ENCODE measurements at places on chromosomes 1 and 21. TPM values are rescaled to one million over a fixed set of nuclear protein-coding genes. Genes with fewer than 3 reads are reported as not detected.

- DNase-seq, result no peak
Observed at GRCh38 chr1:201734786-201735185, 94.2 kb upstream of the IPO9 start.

GRCh38 chr1:218728898-218729565, 383.9 kb downstream of the TGFB2 start:
- DNase-seq, result no peak

GRCh38 chr1:30444401-30444800, 279.0 kb downstream of the MATN1 start:
- no peak for DNase-seq

- no peak for DNase-seq
Observed at GRCh38 chr1:194084755-194085154, 898.3 kb upstream of the B3GALT2 start.

DNA sequence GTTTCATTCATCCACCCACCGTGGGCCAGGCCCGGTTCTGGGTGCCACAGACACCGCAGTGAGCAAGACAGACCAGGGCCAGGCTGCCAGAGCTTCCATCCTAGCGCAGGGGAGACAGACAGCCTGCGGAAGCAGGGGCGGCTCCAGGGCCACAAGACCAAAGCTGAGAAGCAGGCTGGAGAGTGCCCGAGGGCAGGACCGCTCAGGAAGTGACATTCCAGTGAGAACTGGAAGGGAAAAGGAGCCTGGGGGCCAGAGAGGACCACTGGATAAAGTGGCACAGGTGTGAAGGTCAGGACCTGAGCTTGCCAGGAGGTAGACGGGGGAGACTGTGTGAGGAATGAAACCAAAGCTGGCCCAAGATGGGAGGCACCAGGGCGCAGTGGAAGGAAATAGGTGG, 59.5 kb upstream of the EFHD2 start:
- no peak for DNase-seq

DNA sequence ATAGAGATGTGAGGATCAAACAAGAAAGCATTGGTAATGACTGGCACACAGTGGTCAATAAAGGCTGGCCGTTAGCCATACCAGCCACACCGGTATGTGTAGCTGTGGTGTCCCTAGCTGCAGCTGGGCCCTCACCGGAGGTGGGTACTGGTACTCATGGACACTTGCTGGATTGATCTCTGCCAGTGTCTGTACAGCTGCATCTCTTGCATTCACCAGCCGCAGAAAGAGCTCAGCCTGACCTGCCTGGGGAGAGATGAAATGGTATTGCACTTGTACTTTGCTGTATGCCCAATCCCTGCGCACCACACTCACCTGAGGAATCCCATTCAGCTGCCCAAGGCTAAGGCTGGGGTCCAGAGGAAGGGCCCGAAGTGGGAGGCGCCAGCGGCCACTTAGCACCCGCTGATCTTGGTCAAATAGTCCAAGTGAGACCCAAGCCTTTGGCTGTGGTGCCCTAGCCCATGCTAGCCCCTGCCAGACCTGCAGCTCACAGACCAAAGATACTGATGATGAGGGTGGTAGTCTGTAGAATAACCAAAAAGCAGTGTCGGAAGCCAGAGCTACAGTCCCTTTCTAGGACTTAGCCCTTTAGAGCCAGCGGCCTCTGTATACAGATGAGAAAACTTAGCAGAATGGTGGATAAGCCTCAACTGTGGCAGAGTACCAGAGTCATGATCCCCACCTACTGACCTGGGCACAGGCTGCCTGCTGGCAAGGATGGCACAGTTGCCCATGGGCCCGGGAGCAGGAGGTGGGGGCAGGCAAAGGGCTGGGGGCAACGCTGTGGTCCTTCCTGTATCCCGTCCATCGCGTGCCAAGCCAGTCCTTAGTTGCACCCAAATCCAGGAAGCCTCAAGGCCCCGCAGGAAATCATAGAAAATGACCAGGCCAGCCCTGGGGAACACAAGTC, 3.0 kb downstream of the CCDC17 start:
- DNase-seq, result no peak

- no peak for DNase-seq
Observed at GRCh38 chr1:184635347-184635979, 119.2 kb downstream of the EDEM3 start.

DNA sequence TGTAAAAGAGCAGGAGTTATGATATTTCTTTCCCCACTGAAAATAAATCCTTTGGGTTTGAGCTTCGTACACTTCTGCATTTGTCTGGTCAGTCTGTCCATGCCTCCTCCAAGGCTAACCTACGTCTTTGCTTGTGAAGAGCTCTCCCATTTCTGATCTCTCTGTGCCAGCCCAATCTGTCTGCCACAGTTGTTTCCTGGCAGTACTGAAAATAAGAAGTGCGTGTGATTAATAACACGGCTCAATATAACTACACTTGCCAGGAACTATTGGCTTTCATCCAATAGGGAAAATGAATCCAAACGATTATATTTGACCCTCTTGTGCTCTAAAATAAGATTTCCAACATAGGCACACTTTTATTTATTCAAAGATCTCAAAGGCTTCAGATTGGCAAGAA, 19.2 kb upstream of the COL24A1 start:
- DNase-seq, result no peak

GRCh38 chr1:201538612-201539551, at the start of gene NAV1:
TSS of gene NAV1 (plus strand) at chr1:201539127. CDS start at chr1:201622885, 83,758 bp downstream.
- DNase-seq, result peak; percentile 93

DNA sequence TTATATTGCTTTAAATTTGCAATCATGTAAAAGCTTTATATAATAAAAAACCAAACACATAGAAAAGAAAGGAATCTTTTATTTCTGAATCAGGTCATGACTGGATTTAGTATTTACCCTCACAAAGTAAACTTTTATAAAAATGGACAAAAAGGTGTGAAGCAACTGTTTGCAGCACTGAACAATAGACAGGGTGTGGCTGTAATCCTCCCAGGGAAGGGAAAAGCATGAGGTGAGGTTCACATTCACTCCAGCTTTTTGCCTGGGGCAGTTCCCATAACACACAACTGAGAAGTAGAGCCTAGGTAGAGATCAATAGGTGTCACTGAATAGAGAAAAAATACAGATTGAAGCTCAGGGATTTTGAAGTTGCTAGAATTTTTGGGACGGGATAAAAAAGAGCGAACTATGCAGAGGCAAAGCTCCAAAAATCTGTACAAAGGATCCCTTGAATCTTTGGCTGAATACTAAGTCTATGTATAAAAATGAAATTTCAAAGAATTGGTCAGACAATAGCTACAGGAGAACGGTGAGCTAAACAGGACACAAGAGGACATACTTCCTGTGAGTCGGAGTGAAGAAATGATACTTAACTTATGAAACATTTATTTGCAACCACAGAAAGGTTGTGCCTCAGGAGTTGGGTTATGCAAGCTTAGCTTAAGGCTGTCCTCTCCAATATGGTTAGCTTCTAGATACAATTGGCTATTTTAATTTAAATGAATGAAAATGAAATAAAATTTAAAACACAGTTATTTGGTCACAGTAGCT, 162.0 kb upstream of the ZP4 start:
- DNase-seq, result no peak

GRCh38 chr1:207619871-207620542, 24.9 kb upstream of the CR1L start:
- no peak for DNase-seq

GRCh38 chr1:52633291-52633754, 355 bp downstream of the SHISAL2A start:
- no peak for DNase-seq

- no peak for DNase-seq
Observed at GRCh38 chr1:234214911-234215892, 158.1 kb upstream of the COA6 start.

DNA sequence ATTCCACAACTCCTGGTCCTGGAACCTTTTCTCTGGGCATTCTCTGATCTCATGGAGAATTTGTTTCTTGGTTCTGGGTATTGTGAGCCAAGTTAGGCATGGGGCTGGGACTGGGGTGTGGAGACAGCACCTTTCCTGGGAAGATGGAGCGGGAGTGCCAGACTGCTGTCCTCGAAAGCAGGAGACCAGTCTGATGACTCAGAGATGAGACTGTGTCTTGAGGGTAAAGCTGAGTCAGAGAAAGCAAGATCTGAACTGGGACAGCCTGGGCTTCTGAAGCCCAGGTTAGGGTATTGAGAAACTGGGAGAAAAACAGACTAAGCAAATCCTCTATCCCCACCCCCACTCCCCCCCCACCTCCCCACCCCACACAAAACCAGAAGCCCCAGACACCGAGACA, 2.2 kb upstream of the KANK4 start:
- no peak for DNase-seq

DNA sequence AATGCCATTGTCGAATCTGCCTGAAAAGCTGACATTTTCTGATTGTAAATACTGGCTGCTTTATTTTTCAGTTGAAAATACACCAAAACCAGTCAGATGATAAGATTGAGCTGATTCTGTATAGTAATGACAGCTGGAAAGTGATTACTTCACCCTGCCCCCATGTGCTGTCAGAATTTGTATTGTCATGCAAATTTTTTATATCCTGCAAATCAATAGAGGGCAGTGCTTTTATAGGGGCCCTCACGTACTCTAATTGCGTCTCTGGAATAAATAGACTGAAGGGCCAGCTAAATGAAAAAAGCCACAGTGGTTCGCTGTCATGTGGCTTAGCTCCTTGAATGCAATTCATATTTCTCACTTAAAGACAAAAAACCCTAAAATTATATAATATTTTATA, 208.6 kb downstream of the LHX8 start:
- no peak for DNase-seq

DNA sequence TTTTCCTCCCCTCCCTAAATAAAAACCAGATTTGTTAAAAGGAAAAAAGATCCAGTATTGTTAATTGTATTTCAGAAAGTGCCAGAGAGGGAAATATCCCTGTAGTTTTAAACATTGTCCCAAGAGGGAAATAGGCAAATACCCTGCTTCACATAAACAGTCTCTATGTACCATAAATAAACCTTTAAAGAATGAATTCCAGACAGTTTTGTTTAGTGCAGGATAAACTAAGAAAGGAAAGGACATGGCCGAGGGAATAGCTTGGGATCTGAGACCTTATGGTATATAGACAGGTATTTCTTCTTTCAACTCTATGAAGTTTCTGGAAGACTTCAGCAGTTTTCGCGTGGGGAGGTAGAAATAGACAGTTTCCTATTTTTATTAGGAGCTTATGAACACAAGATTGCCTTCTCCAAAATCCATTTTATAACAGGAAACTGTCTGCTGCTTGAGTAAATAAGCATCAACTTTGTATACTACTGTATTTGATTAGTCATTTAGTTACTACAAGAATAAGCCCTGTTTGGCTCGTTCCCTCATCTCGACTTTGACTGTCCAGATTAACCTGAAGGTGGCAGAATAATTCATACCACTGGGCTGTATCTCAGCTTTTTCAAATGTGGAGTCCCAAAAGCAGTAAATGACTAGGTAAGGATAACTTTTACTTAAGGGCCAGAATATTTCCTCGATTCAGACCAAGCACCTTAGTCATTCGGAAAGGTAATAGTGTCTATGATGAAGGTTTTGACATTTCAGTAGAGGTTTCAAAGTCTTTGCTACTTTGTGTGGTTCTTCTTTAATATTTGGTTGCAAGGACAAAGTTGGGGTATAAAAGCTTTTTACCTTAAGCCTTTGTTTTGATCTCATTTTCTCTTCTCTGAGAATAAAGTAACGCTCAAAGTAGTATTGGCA, 177.5 kb downstream of the VPS13D start:
- DNase-seq, result no peak

- peak; percentile 5 for DNase-seq
Observed at GRCh38 chr1:33641104-33641830, 168.8 kb downstream of the ZSCAN20 start.

DNA sequence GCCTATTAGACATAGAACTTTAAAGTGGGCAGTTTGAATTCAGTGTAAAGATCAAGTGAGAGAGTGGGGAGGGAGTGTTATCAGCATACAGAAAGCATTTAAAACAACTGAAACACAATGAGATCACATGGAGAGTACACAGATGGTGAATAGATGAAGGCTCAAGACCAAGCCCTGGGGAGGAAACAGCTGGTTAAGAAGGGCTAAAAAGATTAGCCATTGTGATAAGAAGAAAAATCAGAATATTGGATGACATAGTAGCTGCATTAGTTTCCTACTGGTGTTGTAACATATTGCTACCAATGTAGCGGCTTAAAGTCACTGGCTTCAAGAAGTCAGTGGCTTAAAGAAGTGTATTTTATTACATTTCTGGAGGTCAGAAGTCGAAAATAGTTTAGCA, 443.4 kb upstream of the RGS18 start:
- no peak for DNase-seq

DNA sequence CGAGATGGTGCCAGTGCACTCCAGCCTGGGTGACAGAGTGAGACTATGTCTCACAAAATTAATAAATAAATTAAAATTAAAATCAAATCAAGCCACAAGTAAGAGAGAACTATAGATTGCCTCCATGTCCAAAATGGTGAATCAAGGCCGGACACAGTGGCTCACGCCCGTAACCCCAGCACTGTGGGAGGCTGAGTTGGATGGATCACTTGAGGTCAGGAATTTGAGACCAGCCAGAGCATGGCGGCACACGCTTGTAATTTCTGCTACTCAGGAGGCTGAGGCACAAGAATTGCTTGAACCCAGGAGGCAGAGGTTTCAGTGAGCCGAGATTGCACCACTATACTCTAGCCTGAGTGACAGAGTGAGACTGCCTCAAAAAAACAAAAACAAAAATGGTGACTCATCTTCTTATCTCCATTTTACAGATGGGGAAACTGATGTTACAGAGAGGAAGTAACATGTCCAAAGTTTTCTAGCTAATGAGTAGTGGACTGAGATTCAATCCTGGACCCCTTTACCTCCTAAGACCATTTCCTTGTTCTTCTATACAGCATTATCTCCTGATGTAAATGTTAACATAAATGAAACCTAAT, 99.0 kb upstream of the HNRNPU start:
- no peak for DNase-seq

DNA sequence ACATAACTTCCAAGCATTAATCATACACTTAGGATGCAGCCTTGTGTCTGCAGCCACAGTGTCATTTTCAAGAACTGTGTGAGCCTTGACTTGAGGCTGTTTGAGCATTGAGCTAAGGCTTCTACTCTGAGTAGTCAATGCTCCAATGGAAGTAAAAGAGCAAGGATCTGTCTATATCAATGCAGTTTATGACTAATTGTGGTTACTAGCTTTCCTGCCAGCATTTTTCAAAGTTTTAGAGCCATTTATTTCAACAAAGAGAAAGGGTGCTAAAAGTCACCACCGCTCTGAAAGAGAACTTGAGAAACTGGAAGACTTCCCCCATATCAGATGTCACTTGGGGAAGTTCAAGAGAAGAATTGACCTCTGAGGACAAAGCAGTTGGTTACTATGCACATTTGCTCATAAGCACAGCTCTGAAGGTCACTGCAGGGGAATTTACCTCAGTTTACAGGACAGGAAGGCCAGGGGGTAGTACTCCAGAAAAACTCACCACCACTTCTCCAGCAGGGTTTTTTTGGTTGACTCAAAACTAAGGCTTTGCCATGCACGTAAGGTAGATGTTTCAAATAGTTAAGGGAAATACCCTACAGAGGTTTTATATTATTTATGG, 24.5 kb upstream of the RGS1 start:
- no peak for DNase-seq

GRCh38 chr1:222547944-222548671, at the start of gene HHIPL2:
TSS of gene HHIPL2 (minus strand) at chr1:222548104. CDS start at chr1:222548044, 60 bp downstream.
- DNase-seq, result no peak

Gene HTR1D
- total RNA-seq, result not detected

Gene TEKT2
- 0.35 TPM for total RNA-seq

Gene STXBP3
- 42.4 TPM for total RNA-seq

Gene TUFT1
- total RNA-seq, result 6.6 TPM

Gene FCRL6
- total RNA-seq, result not detected

Gene GJA9
- not detected for total RNA-seq

Gene LRRIQ3
- 0.71 TPM for total RNA-seq

Gene HUNK
- 0.55 TPM for total RNA-seq

Gene LIN28A
- not detected for total RNA-seq

Gene CYP4B1
- 106 TPM for total RNA-seq

Gene FMO5
- total RNA-seq, result 2.5 TPM

Gene RAP1GAP
- 0.26 TPM for total RNA-seq

Gene BMP8B
- total RNA-seq, result 0.74 TPM

Data from mesenteric fat pad (tissue), 1 donor.